ENCODE measurements at places on chromosomes 13 and 19.

- DNase-seq: no peak
These were observed 149 bp downstream of the MED26 start for GRCh38 chr19:16627928-16628182.

DNA sequence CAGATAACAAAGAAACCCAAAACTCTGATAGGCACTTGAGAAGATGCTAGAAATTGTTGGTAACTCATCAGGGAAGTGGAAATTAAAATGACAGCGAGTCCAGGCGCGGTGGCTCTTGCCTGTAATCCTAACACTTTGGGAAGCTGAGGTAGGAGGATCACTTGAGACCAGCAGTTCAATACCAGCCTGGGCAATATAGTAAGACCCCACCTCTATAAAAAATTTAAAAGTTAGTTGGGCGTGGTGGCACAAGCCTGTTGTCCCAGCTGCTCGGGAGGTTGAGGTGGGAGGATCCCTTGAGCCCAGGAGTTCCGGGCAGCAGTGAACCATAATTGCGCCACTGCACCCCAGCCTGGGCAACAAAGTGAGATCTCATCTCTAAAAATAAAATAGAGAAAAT is 2.6 kb upstream of the RYR1 start:
- DNase-seq: no peak

- no peak for DNase-seq
These were observed 397 bp downstream of the SLC44A2 start for GRCh38 chr19:10625762-10626138.

DNA sequence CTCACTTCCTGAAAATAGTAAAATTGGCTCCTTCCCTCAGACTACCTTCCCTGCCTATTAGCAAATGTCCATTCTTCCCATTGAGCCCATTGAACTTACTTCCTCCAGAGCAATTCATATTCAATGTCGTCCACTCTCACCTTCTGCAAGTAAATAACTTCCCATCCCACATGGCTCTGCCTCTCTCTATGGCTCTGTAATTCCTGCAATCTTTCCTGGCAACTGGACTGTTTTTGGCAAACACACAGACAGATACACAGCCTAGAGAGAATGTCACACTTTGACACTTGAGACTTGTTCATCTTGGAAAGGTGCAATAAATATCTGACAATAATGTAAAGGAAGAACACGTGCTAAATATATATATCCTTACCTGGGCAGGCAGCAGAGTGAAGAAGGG is 18.3 kb downstream of the UQCRFS1 start:
- DNase-seq: no peak

GRCh38 chr19:36719687-36720556 is 32.5 kb downstream of the ZNF567 start:
- no peak for DNase-seq

- no peak for DNase-seq
These were observed 2.0 kb downstream of the PPP6R1 start for GRCh38 chr19:55256562-55257460.

GRCh38 chr19:31498781-31499180 is 149.5 kb upstream of the TSHZ3 start:
- no peak for DNase-seq

DNA sequence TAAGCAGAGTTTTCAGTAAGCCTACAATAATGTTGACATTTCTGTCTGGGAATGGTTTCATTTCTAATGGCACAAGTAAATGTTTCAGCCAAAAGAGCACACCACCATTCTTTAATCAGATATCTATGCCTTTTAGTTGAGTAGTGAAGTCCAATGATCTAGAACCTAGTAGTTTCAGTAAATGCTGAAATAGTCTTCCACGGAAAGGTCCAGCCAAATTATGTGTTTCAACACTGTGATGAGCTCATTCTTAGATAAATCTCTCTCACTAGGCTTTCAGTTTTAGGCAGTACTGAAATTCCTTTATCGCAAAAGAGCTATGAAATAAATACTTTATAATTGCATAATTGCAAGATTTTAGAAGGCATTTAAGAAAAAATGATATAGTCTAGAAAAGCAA is 816.8 kb upstream of the PCDH9 start:
- no peak for DNase-seq

- DNase-seq: no peak
These were observed 304.7 kb downstream of the COG6 start for GRCh38 chr13:39960191-39960590.

GRCh38 chr19:18460900-18461299 is 23.0 kb upstream of the ISYNA1 start:
- no peak for DNase-seq

- no peak for DNase-seq
These were observed 870.1 kb downstream of the PCDH9 start for GRCh38 chr13:66359910-66360552.

- DNase-seq: peak; percentile 19
These were observed at the start of gene ZNF578 for GRCh38 chr19:52453324-52454094. ZNF578 (plus strand) TSS chr19:52453553; CDS start chr19:52501846, 48,293 bp downstream.

DNA sequence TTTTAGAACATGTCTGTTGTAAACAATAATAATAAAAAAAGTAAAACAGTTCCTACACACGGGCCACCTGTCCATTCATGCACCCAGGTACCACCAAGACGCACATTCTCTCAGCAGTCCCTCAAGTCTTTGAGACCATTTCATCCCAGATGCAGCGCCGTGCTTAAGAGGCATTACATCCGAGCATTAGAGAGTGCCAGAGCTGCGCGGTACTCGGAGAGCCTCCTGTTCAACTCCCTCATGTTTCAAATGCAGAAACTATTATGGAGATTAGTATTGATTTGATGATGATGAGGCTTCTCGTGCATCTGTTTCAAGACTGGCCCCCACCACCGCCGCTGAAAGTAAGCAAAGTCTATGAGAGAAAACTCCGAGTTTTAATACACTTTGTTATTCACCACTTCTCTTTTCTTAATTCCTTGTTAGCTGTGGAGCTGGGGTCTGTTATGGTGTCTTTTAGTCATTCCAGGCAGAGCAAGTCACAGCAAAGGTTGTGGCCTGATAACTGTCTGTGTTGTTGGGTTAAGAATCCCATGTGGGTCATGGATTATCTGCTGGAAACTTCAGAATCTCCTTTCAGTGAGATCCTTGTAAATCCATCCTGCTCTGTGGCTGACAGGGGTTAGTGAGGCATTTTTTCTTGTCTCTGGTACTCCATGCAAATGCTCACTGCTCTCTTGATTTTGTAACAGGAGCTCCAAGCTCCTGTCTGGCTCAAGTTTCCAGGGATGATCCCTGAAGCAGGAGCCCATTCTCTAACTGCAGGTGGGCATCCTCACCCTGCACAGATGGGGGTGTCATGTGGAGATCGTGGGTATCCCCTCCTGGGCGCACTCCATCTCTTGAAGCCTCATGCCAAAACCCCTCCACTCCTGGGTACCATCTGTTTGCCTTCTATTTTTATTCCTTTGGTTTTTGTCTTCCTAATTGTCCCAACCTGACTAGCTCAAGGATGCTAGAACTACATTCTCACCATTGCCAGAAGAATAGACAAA is 74.9 kb upstream of the MTIF3 start:
- DNase-seq: peak; percentile 99

- DNase-seq: no peak
These were observed 42.6 kb upstream of the ZNF507 start for GRCh38 chr19:32302778-32303177.

- DNase-seq: peak; percentile 88
These were observed 4.9 kb downstream of the HRC start for GRCh38 chr19:49150106-49150943.

- DNase-seq: no peak
These were observed 2771.0 kb upstream of the PCDH20 start for GRCh38 chr13:64186503-64187250.
